ENCODE measurements at places on chromosomes 4 and X.

- DNase-seq = no peak
These were observed 1.2 kb downstream of the HHIP start for GRCh38 chr4:144647095-144647561.

- no peak for DNase-seq
These were observed 19.6 kb upstream of the CXCL5 start for GRCh38 chr4:74018116-74018515.

DNA sequence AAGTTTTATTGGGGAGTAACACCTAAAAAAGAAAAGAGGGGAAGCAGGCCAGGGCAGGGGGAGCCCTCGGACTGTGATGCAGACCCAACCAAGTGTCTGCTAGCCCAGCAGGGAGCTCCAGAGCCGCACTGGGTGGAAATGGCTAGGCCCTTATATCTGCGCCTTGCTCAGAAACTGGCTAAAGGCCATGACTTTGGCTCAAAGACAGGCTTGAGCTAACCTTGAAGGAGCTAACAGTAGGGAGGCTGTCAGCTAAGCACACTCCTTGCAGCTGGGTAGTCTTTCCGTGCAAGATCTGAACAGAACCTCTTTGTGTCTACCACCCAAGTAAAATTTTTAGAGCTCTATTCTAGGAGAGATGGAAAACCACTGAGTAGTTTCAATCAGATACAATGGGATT, 43.0 kb downstream of the SEPSECS start:
- DNase-seq = no peak

GRCh38 chr4:82868572-82868971, 22.4 kb downstream of the SEC31A start:
- DNase-seq = no peak

DNA sequence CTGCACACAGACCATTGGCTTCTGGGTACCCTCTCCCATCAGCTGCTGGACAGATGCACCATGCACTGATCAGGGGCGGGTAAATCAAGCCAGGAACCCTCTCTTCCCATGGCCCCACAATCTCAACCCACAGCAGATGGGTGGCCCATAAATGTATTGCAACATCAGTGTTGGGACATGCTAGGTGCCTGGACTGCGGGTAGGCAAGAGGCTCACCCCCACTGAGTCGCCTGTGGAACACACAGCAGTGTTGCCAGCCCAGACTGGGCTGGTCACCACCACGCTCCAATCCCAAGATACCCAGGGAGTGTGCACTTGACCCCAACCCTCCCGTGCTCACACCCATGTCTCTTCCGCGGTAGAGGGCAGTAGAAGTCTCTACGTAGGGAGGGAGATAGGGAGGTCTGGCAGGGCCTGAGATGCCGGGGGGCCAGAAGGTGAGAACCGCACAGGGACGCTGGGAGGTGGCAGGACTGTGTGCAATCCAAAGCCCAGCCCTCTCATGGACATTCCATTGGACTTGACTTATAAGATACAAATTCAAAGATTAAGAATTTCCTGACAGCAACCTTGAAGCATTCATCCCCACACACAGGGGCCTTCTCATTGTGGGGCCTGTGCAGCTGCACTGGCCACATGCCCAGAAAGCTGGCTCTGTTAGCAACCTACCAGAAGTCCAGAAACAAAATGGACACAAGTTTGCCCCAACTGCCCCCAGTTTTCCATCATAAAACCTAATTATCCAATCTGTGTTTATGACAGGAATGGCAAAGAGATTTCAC, 183.7 kb downstream of the NSUN7 start:
- DNase-seq = no peak

DNA sequence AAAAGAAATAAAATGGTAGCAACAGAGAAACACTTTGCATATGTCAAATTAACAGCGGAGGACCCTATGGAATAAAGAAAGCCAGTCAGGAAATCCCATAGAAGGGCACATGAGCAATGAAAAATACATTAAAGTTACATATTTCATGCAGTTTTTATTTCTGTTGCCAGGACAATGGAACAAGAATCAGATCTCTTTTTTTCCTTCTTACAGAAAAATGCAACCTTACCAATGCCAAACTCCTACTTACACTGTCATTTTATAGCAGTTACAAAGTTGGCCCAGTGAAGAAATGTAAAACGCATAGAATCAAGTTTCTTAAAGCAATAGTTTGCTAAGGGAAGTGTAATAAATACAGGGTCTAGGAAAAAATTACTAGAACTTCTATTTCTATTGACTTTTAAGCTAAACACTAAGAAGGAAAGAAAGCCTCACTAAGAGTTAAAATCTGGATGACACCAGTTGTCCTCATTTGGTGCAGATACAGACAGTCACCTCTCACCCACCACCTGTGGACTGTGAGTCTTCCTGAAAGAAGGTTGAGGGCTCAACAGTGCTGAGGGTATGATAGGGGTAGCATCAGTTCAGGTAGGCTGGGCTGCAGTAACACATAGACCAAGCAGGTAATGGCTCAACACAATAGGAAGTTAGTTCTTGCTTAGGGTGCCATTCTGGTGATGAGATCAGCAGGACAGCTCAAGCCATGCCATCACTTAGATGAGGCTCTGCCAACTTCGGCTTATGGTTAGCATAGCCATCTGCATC, 224.6 kb downstream of the ANAPC10 start:
- DNase-seq = no peak

- DNase-seq = no peak
These were observed 33.3 kb upstream of the DSPP start for GRCh38 chr4:87574996-87575395.

DNA sequence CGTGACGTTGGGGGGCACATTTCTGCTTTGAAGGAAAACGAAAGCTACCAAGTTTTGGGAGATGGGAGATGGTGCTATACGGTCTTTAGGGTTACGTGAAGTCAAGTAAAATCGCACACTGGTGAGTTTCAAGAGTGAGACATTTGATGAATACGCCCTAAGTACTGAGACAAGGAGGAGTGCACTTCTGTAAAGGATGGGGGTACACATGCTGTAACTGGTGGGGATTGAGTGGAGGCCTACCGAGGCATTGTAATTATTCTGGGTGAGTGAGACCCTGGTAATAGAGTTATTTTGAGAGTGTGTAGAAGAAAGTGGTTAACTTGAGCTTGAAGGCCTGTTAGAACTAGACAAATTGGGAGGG, 536 bp downstream of the SH3BGRL start:
- peak; percentile 44 for DNase-seq

DNA sequence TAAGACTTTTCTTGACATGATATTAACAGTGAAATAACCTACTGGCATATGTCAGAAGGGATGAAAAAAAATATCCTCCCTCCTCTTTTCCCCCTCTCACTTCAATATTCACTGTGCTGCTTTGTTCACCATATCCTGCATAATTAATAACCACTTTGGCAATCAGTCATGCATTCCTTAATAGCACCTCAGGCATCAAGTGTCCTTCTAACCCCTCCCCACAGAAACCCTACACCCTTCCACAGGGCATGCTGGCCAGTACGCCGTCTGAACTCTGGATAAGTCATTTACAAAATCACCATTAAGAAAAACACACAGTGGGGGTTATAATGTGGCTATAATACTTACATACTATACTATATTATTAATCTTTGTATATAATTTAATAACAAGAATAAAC, 165.9 kb downstream of the PDGFC start:
- DNase-seq = no peak

DNA sequence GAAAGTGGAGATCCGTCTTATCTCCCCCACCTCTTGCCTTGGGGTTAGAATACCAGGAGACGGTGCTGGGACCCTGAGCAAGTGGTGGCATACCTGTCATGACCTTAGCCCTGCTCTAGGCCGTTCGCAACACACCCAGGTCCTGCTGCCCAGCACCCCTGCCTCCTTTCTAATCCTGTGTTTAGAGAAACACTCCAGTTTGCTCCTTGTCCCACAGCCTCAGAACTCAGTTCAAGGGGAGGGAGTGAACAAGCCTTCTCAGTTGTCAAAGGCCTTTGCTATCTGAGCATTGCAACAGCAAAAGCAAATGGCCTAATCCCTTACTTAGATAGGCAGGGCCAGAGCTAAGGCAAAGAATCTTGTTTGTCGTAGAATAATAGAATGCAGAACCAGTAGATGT, 67.9 kb downstream of the CHRNA9 start:
- DNase-seq = no peak

- no peak for DNase-seq
These were observed 806.8 kb downstream of the PCDH19 start for GRCh38 chrX:99603091-99603814.

- DNase-seq = peak; percentile 45
These were observed at the start of gene MSANTD1 for GRCh38 chr4:3248811-3249661. Gene MSANTD1, plus strand, starts transcription at chr4:3249159. Its CDS starts 64 bp downstream, at chr4:3249223.

GRCh38 chr4:77172336-77172735, 15.3 kb downstream of the CCNG2 start:
- no peak for DNase-seq

- no peak for DNase-seq
These were observed 134.1 kb downstream of the SLC4A4 start for GRCh38 chr4:71472946-71473345.

DNA sequence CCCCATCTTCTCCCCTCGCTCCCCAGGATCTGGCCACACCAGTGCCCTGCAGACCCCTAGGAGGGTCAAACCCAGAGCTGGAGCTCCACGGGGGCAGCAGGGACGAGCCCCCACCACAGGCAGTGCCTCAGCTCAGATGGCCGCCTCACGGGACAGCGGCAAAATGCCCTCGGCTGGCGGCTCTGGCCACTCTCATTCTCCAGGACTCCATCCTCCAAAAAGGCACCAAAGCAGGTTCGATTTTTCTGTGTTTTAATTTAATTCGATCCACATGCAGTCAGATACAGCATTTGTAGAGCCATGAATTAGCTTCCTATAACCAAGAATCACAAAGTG, 8.3 kb downstream of the FAM53A start:
- no peak for DNase-seq

GRCh38 chrX:108312957-108313356, 125.3 kb downstream of the COL4A6 start:
- DNase-seq = no peak

DNA sequence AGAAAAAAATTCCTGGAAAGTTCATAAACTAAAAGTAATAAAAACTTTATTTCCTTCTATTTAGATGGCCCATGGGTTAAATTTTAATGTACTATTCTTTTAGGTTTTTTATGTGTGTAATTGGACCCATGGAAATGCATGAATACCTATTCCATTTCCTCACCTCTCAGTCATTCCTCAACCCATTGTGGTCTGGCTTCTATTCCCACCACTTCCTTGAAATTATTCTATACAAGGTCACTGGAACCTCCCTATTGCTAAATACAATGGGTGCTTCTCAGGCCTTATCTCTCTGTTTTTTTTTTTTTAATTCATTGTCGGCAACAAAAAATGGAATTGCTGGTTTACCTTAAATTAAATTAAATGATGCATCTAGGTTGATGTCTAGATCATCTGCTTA, 17.2 kb downstream of the SLC39A8 start:
- no peak for DNase-seq

DNA sequence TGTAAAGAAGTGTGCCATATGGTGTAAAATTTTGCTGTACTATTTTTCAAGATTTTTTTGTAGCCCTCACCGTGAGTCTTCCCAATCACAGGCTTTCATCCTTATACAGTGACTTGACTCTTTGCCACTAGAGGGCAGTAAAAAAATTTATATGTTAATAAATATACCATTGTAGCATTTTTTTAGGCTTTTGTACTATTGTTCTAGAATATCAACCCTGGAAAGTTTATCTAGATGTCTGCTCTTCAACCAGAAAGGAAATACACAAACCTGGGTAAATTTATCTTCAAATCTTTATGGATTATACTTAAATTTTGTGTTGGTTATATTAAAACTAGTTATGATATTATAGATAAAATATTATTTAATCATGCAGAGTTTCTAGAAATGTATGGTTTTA, 235.3 kb downstream of the TENM3 start:
- peak; percentile 55 for DNase-seq

GRCh38 chr4:25875281-25875745, 12.5 kb upstream of the SEL1L3 start:
- DNase-seq = peak; percentile 89

DNA sequence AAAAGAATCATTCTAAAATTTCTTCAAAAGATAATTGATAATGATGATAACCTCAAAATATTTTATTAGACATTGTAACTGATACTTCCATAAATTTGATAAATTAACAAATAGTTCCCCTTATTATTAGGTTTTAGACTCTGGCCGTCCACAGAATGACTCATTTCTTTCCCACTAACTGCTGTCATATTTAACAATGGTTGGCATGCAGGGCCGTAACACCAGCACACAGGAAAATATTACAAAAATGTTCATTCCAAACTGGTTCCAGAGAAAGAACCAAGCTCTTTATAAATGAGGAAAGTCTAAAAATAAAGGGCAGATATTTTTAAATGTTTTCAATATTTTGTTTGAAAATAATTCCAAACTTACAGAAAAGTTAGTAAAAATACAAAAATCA, 28.2 kb downstream of the WDFY3 start:
- DNase-seq = no peak

DNA sequence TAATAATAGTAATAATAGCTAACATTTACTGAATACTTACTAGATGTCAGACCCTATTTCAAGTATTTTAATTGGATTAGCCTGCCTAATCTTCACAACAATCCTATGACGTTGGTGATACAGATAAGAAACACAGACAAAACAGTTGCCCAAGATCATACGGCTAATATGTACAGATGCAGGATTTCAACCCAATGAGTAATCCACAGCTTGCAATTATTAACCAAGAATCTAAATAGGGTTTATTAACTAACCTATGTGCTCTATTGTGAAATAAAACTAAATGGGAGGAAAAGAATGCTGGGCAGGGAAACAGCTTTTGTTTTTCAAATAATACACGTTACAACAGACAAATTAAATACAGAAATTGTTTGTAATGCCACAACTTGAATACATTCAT, 23.4 kb downstream of the FBXO8 start:
- no peak for DNase-seq

DNA sequence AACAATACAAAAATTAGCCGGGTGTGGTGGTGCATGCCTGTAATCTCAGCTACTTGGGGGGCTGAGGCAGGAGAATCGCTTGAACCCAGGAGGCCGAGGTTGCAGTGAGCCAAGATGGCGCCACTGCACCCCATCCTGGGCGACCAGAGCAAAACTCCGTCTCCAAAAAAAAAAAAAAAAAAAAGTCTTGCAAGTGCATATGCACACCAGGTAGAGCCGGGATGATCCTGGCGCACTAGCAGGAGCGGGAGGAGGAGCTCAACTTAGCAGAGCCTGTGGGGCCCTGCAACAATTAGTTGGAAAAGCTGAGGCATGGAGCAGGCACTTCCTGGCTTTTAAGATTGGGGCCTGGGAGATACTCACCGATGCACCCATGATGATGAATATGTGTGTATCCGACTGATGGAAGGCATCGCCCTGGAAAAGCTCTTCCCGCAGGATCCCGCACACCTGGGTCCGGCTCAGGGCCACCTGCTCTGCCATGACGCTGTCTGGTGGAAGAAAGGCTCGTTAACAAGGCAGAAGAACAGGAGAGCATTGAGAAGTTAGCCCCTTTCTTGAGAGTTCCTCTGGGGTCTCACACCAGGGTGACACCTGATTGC, 872 bp downstream of the G6PD start:
- DNase-seq = no peak

All from NAMALWA (cell line).